ENCODE measurements at places on chromosomes 6 and 20.

DNA sequence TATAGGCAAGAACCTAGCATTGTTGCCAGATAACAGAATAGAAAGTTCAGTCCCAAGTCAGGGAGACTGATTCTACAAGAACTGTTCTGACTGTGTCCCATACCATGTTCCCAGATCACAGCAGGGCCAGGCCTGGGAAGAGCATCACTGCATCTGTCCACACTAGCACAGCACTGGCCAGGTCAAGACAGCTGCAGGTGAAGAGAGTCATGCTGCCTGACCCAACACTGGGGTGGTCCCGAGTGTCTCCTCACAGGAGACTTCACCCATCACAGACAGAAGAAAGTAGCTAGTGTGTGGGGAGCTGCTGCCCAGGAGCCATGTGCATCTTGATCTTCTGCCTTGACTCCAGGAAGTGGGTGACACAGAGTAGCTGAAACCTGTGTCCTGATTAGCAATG, 1.3 kb upstream of the CST9L start:
- DNase-seq = no peak

DNA sequence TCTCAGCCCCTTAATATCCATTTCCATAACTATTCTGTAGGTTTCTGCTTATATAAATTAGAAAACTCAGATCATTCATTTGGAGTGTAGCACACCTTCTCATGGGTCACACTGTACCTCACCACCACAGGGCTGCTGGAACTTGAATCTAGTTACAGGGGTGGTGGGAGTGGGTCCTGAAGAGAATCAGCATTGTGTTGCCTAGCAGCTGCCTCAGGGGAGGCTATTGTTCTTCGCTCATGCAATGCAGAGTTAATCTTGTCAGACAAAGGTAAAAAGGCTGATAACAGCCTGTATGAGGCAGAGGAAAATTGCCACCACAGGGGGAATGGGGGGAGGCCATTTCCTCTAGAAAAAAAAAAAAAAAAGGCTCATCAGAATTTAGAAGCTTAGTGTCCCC, 496.0 kb upstream of the ADGRB3 start:
- DNase-seq = no peak

DNA sequence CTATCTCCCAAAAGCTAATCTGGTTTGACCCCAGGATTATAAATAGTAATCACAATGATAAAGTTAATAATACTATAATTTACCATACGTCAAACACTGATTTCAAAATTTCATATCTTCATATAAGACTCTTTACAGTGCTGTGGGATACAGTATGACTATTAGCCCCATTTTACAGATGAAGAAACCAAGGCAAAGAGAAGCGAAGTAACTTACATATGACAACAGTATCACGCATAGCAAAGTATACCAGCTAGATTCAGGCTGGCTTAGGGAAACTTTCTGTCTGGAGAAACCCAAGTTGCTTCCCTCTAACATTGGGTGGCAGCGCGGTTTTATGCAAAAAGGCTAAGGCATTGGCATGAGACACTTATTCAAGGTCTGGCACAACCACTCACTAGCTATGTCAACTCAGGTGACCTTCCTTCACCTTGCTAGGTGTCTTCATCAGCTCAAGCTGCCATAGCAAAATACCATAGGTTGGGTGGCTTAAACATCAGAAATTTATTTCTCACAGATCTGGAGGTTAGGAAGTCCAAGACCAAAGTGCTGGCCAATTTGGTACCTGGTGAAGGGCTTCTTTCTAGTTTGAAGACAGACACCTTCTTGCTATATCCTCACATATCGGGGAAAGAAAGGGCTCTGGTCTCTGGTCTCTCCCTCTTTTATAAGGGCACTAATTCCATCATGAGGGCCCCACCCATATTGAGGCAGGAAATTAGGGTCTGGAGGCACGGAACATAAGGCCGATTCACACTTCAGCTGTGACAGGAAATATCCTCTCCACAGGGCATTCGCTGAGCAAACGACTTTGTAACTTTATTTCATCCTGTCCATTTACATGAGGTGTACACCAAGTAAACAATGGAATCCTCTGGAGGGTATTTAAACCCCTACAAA, 22.4 kb upstream of the UTRN start:
- no peak for DNase-seq

DNA sequence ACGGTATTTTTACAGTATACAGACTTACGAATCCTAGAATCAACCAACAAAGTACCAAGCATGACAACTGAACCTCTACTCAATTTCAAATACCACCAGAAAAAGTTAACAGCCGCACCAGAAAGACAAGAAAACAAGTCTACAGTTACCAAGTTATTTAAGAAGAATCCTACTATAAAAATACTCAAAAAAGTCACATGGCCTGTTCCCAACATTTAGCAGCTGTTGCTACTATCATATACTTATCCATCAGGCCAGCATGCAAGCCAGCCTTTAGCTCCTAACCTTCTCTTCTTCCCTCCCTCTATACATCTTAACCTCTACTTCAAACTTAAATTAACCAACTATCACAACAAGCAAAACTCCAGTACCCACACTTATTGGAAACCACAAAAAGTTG, 1.9 kb downstream of the SYNCRIP start:
- no peak for DNase-seq

GRCh38 chr6:35620706-35621105, 68.0 kb downstream of the FKBP5 start:
- no peak for DNase-seq

- DNase-seq = no peak
Observed at GRCh38 chr6:152952045-152952444, 30.8 kb downstream of the FBXO5 start.

DNA sequence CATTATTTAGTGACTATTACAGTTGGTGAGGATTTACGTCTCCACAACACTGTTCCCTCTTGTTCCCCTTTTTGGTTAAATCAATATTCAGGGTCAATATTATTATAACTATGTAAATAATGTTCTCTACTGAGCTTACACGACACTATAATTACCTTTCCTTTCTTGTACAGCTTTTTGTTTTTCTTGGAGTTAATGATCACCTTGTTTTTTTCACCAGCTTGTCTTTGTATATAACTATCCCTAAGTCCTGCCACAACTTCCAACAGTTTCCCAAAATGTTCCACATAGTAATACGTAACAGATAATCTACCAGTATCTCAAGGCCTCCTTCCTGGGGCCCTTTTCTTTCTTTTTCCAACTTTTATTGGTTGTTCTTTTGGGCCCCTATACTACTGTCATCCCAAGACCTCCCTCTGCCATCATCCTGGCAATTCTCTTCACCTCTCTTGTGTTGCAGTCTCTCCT, 142.0 kb upstream of the SOX4 start:
- DNase-seq = no peak

- DNase-seq = no peak
Observed at GRCh38 chr6:13517116-13517515, 29.7 kb upstream of the GFOD1 start.

DNA sequence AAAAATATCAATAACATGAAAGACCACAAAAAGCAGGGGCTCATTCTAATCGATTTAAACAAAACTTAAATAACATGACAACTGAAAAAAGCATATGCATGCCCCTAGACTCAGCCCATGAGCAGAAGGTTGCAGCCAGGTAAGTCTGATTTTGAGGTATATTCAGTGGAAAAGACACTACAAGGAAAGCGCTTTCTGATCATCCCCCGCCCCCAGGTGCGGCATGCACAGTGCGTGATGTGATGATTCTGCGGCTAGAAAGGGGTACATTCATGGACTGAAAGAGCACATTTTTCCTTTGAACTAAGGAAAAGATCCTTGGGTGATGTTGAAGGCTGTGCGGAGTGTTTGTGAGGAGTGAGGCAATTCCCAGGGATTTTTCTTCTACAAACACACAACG, 16.9 kb upstream of the FOXC1 start:
- no peak for DNase-seq

GRCh38 chr20:38515631-38516030, 43.0 kb downstream of the RALGAPB start:
- DNase-seq = no peak

DNA sequence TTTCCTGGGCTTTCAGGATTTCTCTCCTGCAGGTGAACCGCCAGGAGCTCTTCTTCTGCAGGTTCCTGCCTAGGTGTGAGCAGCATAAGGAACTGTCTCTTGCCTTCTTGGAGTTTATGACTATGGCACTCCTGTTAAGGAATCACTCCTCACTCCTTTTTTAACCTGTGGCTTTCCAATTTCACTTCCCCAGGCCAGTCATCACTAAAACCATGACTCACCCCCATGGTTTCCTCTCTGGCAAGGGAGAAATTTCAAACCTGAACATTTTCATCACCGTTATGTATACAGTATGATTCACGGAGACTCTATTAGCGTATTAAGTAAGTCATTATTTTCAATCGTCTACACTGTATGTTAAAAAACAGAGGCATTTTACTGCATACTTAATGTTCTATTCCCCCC, 78.2 kb upstream of the ARID1B start:
- DNase-seq = no peak

DNA sequence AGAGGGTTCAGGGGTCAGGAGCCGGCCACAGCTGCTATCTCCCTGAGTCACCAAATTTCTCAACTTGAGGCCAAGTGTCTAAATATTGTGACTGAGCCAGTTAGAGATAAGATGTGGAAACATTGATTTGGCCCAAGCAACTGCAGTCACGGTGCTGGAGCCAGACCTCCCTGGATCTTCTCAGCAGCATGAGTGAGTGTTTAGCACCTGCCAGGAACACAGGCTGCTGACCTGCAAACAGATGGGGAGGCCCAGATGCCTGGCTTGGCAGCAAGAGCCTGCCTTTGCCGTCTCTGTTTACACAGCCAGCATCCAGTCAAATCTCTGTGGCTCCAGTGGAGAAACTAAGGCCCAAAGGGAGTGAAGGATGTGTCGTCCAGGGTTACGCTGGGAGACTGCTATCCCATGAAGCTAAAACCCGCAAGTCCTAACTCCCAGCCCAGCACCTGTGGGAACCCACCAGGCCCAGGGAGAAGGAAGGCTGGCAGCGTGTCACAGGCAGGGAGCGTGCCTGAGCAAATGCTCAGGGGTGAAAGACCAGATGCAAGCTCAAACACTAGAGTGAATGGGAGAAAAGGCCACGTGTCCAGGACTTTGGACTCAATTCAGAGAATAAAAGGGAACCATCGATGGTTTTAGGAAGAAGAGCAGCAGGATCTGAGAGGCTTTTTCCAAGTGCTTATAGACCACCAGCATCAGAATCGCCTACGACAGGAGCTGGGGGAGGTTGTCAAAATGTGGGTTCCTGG, 15.9 kb upstream of the PTGIS start:
- no peak for DNase-seq

GRCh38 chr6:169397684-169398083, 144.0 kb upstream of the THBS2 start:
- no peak for DNase-seq

GRCh38 chr6:14108571-14109410, 8.8 kb upstream of the CD83 start:
- no peak for DNase-seq

GRCh38 chr20:60200305-60200918, 242.2 kb downstream of the CDH26 start:
- no peak for DNase-seq

DNA sequence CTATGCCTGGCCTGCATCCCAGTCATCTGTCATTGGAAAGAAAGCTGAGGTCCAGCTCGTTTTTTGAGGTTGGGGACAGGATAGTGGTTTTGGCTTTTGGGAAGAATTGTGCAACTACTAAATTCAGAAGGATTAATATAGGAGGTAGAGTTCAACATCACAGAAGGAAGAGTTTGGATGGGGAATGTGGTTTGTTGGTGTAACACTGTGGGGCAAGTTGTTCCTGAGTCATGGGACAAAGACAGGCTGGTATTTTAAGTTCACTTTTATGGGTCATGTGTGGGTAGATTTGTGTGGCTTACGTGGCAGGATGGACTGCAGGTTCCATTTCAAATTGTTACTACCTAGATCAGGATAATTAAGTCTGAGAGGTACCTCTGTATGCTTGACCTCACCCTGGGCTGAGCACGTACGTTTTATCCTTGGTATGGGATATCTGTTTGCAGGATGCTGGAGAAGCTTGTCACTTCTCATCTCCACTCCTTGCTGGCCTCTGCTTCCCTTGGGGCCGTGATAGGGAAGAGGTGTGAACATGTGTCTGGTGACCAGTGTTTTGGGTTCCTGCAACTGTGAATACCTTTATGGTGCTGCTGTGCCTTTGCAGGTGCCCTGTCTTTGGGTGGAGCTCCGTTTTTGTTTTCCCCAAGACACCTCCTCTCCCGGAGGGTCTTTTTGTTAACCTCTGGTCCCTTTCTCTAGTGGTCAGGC, 177.6 kb downstream of the JARID2 start:
- no peak for DNase-seq

GRCh38 chr20:45020236-45020886, 54.0 kb downstream of the STK4 start:
- DNase-seq = no peak

- no peak for DNase-seq
Observed at GRCh38 chr6:144481527-144481926, 196.4 kb downstream of the UTRN start.

GRCh38 chr20:1382670-1383069, 10.2 kb downstream of the FKBP1A start:
- DNase-seq = no peak

DNA sequence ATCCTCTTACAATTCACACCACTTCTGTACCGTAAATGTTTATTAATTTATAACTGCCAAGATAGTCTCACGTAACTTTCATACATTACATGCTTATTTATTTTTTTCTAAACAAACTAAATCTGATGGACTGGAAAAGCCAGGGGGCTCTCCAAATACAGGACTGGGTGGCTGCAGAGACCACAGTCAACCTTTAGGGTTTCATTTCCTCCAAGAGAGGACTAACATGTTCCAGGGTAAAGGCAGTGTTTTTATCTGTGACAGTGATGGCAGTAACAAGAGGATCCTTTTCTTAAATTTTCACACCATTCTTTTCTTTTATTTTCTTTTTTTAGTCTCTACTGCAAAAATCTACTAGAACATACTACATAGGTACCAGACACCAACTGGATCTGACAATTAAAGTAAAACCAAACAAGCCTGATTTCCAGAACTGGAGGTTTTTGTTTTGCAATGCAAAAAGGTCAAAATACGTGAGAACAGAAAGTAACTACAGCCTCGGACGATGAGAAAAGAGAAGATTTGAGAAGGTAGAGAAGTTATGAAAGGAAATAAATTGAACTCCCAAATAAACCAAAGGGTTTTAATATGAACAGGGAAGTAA, 1.2 kb downstream of the LMBRD1 start:
- DNase-seq = no peak

DNA sequence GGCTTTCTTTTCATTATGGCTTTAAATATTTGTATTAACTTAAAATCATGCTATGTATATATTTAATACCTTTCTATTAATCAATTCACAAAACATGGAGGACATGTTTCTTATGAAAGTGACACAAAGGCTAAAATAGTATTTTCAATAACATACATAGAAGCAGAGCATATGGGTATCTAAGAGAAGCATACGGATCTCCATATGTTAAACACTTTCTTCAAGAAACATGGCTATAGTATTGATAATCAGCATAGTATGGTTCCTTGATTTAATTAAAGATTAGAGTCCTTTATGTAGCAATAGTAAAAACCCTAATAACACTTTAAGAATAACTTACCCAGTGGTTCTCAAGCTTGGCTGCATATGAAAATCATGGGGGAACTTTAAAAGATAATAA, 58.5 kb downstream of the GRIK2 start:
- no peak for DNase-seq

- peak; percentile 67 for DNase-seq
Observed at GRCh38 chr6:35583893-35584688, 71.4 kb upstream of the TULP1 start.

All from NCI-H1105 (cell line).